ENCODE measurements at places on chromosomes 12 and 14.

DNA sequence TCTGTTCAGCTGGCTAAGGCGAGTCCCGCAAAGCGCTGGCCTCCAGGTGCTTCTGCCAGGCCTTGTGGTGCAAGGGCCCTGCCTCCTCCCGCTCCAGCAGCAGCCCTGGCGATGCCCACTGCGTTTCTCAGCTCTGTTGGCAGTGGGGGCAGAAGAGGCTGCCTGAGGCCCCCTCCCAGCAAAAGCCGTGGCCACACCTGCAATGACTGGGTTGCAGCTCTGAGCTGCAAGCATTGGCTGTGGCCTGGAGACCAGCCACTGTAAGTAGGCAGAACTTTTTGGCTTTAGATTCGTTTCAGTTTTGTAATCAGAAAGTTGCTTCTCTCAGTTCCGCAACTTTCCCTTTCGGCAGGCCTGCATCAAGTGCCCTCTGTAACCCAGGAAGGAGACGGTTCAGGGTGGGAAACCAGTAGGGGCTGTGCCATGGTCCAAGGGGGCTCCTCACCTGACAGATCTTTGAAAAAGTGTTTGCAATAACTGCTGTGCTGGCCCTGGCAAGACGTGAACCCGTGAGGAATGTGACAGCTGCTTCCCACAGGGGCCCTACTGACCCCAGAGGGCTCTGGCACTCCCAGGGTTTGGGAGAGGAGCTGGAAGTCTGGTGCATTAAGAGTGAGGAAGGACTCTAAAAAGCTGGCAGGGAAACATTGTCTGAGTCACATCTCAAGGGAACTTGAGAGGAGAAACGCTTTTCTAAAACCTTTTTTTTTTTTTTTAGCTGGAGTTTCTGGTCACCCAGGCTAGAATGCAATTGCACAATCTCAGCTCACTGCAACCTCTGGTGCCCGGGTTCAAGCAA lies 54.5 kb upstream of the MAX start:
- no peak for DNase-seq

DNA sequence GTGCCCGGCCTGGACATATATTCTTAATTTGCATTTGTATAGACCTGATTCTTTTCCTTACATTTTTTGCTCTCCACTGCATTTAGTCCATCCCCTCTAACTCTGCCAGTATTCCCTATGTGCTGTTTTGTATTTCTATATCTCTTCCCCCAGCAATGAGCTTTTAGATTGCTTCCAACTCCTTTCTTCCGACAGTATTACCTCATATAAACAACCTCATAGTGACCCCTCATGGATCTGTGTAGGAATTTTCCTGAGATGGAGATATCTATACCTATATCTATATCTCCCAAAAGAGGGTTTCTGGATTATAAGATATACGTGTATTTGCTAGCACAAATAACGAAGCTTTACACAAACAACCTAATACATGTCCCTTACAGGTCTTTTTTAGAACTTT lies 161.9 kb downstream of the CRADD start:
- DNase-seq, result no peak

- DNase-seq, result no peak
These were observed 197.8 kb downstream of the FSCB start for GRCh38 chr14:44309331-44309730.

DNA sequence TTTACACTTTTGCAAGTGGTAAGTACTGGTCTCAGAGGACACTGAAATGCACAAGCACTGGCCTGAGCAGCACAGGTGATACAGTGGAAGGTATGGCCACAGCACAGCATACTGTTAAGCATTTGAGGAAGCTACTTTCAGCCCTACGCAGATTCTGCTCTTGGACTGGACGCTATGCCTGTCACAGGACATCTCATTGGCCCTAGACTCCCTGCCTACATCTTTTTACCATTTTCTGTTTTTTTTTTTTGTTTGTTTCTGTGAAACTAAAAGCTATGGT lies 144.2 kb upstream of the ABCD2 start:
- no peak for DNase-seq

DNA sequence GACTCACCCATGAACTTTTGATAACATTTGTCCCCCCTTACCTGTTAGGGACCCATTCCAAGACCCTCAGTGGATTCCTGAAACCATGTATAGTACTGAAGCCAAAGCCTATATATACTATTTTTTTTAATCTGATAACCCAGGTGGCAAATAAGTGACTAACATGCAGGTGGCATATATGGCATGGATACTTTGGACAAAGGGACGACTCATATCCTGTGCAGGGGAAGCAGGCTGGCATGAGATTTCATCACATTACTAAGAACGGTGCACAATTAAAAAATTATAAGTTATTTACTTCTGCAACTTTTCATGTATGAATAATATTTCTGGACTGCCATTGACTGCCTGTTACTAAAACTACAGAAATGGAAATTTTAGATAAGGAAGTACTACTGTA lies 880.1 kb upstream of the FBXO33 start:
- DNase-seq, result no peak

- no peak for DNase-seq
These were observed 58.0 kb downstream of the ZNF664 start for GRCh38 chr12:124031058-124031457.

DNA sequence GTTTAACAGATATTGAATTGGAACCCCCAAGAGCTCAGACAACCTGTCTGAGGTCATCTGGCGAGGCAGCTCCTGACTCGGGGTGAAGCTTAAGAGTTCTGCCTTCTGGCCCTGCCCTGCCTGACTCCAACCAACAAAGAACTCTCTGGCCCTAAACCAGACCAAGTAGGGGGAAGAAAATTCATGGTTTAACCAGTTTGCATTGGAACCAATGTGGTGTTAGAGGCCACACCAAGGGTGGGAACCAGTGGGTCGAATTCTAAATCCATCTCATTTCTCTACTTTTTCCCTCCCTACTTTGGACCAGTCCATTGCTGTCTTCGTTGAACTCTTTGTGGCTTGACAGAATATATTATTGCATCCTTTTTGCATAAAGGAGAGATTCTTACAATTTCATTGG lies 30.4 kb upstream of the GSG1 start:
- DNase-seq, result no peak

DNA sequence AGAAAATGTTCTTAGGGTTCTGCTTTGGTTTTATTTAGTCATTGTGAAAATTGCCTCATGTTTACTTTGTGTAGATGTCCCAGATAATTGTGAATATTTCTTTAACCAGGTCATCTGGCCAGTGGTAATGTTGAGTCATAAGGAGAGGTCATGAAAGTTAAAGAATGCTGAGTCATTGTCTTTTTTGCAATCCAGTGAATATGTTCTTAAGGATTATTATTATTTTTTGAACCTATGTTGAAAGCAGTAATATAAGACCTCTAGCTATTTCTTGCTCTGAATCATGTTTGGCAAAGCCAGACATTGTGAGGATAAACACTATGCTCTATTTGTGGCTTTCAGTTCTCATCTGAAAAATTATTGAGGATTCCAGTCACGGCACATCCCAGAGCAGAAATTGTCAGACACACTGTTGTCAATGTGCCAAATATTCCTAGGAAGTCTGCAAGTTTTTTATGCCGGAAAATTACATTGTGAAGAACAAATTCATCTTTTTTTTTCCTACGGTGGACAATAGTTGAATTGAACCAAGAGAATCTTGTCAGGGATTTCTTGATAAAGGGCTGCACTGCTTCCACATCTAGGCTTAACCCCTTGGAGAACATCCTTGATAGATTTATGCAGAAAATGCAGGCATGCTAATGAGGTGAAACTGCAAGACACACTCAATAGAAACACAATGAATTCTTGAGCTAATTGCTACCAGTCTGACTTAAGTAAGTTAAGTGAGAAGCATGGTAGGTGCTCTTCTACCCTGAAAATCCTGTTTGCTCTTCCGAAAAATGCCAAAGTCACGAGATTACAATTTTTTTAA lies 369.6 kb downstream of the ATP23 start:
- peak; percentile 81 for DNase-seq

DNA sequence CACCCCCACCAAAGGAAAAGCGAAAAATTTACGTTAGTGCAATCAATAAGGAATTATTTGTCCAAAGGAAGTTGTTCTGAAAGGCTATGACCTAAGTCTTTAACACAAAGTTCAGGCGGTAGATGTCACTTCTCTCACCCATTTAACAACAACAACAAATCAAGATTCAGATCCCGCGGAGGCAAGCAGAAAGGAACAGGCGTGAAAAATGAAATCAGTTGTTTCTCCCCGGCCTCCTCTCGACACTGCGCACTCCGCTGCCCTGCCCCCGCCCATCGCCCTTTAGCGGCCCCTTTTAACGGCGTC lies 1.4 kb downstream of the DENND5B start:
- DNase-seq, result no peak

GRCh38 chr14:49464885-49465284 lies 121.3 kb downstream of the RPS29 start:
- DNase-seq, result no peak

- DNase-seq, result no peak
These were observed 27.3 kb downstream of the TTC5 start for GRCh38 chr14:20278414-20278813.

GRCh38 chr14:58077621-58078020 lies 74.4 kb downstream of the ARMH4 start:
- no peak for DNase-seq

Measured in T47D (cell line).